ENCODE measurements at places on chromosomes 5 and 9.

- DNase-seq: no peak
Observed at GRCh38 chr9:26775391-26775790, 117.2 kb downstream of the CAAP1 start.

- no peak for DNase-seq
Observed at GRCh38 chr9:34737677-34738260, 27.8 kb upstream of the CCL21 start.

DNA sequence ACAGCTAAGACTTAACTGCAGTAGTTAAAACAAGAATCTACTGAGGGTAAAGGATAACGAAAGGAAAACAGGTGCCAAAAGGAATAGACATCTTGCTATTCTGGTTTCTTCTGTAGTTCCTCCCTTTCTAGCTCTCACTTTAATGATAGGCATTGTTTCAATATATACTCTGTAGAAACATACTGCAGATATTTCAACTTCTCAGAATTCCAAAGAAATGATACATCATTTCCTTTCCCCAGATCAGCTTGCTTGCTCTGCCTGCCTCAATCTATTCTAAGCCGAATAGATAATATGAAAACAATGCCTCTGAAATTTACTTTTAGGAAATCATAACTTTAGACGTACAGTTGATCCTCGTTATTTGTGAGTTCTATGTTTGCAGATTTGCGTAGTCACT lies 46.3 kb downstream of the ACO1 start:
- DNase-seq: no peak

- peak; percentile 39 for DNase-seq
Observed at GRCh38 chr5:150122158-150122510, 33.5 kb downstream of the PDGFRB start.

GRCh38 chr9:36099718-36100117 lies 36.8 kb upstream of the GLIPR2 start:
- DNase-seq: no peak

GRCh38 chr5:56566374-56567249 lies 248.7 kb upstream of the MAP3K1 start:
- no peak for DNase-seq
